ENCODE measurements at places on chromosomes 5 and 9.
A peak's percentile ranks its signal among the peaks of the same experiment; 100 is the strongest.

GRCh38 chr5:131952301-131952857 lies 6.9 kb upstream of the MEIKIN start:
- no peak for DNase-seq

GRCh38 chr9:132241840-132242620 lies 80.2 kb downstream of the NTNG2 start:
- DNase-seq: peak; percentile 42

GRCh38 chr5:96463091-96463490 lies 30.0 kb upstream of the PCSK1 start:
- DNase-seq: no peak

DNA sequence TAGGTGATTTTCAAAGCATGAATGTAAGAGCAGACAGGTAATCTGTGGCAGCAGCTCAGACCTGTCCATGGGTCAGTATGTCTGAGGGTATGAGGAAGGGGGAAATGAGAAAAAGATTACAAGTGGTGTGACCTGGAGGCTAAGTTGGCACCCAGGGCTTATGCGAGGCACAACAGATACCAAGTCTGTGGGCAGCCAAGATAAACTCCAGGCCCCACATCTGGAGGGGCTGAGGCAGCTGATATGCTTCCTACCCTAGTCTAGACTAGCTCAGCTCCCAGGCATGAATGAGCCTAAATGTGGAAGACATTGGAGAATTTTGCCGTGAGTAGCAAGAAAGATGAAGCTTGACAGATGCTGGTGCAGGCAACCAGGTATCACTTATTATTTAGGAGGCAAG lies 151.7 kb downstream of the PIK3R1 start:
- DNase-seq: no peak

GRCh38 chr9:136902259-136902821 lies 16.0 kb downstream of the TRAF2 start:
- peak; percentile 79 for DNase-seq

DNA sequence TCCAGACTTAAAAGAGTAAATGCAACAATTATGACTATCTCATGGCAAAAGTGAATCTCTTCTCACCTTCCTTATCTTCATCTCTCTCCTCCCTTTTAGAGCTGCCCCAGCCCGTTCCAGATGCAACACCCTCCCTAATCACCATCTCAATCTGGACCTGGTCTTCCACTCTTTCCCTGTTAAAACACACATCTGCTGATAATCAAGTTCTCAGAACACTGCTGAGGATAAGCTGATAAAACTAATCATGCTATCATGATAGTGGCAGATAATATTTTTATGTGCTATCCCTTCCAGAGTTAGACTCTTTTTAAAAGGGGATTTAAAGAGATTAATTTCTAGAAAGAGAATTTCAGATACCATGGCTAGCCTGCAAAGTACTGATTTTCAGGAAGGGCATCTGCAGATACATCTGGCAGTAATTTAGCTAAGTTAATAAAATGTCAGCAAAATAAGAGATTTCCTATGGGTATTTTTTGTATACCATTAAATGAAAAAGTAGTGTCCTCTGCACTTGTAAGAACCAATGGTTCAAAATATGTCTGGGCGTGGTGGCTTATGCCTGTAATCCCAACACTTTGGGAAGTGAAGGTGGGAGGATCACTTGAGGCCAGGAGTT lies 17.2 kb downstream of the SGTB start:
- DNase-seq: no peak

GRCh38 chr9:131801810-131802209 lies 61.9 kb upstream of the RAPGEF1 start:
- no peak for DNase-seq

DNA sequence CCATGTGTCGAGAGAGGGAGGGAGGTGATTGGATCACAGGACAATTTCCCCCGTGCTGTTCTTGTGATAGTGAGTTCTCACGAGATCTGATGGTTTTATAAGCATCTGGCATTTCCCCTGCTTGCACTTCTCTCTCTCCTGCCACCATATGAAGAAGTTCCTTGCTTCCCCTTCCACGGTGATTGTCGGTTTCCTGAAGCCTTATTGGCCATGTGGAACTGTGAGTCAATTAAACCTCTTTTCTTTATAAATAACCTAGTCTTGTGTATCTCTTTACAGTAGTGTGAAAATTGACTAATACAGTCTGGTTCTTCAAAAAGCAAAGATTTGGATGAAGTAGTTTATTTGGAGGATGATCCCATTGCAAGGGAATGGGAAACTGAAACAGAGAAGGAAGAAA lies 11.3 kb upstream of the MIER3 start:
- no peak for DNase-seq

All from T-helper 9 cell (primary cell).